ENCODE measurements at places on chromosomes 1 and 21.

- peak; percentile 40 for DNase-seq
Measured at GRCh38 chr1:47675047-47675675, 237.3 kb downstream of the FOXD2 start.

DNA sequence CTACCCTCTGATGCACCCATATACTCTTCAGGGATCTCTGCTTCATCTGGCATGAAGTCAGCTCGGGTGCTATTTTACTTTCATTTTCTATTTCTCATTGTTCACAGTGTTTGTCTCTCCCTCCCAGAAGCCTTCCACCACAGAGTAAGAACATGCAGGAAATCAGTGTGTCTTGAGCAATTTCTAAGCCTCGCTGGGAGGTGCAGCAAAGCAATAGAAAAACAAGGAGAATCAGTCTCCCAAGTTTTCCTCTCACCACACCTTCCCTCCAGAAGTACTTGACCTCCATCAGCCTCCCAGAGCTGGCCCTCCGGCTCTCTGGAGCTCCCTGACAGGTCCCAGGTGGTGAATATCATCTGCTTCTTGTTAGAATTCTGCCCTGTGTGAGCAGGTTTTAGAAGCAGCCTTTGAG lies 594.7 kb upstream of the CAMK1G start:
- DNase-seq = peak; percentile 33

DNA sequence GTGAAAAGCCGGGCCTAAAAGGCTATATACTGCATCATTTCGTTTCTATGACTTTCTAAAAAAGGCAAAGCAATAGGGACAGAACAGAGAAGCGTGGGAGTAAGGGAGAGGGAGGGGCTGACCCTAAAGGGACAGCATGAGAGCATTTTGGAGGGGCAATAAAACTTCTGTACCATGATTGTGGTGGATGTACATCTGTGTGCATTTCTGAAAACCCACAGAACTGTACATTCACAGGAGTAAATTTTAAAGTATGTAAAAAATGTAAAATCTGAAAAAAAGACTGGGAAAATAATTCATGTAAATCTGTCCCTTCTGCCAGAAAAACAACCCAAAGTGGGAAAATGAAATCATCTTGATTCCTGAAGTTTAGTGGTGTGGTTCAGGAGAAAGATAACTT lies 235.4 kb downstream of the CENPF start:
- no peak for DNase-seq

GRCh38 chr1:22755641-22756040 lies 45.0 kb downstream of the EPHB2 start:
- no peak for DNase-seq

GRCh38 chr21:46540087-46540710 lies 64.7 kb downstream of the S100B start:
- no peak for DNase-seq

DNA sequence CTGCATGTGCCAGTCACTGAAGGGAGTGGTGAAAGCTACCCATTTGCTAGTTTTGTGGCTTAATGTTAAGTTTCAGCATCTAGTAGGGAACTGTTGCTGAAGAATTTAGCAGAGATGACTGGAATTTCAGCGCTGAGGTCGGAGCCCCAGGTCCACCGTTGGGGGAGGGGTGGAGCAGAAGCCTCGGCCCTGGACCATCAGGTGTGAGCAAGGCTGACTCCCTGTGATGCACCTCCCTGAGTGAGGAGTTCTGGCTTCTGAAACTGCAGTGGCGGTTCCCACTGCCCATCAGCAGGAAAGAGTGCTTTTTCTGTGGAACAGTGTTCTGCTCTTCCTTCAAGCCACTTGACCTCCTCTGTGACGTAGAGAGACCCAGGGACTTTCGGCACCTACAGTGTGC lies 1.3 kb downstream of the NOS1AP start:
- no peak for DNase-seq

GRCh38 chr1:36869826-36870225 lies 164.5 kb downstream of the GRIK3 start:
- no peak for DNase-seq

DNA sequence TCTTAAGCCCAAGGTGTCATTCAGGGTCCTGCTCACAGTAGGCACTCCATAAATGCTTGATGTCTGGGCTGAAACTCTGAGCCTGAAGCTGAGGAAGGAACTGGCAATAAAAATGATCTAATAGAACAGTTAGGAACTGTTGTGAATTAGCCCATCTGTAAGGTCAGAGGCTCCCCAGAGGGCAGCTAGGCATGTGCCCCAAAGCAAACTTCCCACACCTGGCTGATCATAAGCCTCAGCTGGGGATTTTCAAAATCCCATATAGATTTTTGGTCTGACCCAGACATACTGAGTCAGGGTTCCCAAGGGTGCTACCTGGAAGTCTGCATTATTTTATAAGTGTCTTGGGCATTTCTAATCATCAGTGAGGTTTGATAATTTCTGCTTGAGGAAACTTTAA lies 309.4 kb upstream of the PROX1 start:
- DNase-seq = no peak

DNA sequence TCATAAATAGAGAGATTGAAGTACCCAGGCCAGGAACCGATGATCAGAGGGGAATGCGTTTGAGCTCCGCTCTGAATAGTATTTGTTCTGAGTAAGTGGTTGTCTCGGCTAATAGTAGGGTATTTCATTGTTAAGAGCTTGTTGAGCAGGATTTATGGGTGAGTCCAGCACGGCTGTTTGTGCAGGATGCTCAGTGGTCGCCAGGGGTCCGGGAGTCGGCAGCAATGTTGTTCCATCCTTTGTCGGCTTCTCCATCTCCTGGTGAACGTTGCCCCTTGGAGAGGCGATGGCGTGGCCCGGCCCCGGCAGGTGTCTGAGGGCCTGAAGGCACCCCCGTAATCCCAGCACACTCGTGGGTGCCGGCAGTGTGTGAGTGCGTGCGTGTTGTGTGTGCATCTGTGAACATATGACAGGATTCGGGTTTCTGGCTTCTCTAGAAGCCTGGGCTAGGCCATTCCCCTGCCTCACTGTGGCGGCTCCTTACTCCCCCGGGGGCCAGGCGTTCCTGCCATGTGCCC lies 160.8 kb upstream of the ARHGEF16 start:
- DNase-seq = no peak

GRCh38 chr1:173395762-173396161 lies 81.4 kb upstream of the PRDX6 start:
- no peak for DNase-seq

- DNase-seq = no peak
Measured at GRCh38 chr1:193356249-193356648, 169.8 kb upstream of the B3GALT2 start.

GRCh38 chr1:203075236-203076030 lies 10.4 kb downstream of the MYOG start:
- DNase-seq = no peak

DNA sequence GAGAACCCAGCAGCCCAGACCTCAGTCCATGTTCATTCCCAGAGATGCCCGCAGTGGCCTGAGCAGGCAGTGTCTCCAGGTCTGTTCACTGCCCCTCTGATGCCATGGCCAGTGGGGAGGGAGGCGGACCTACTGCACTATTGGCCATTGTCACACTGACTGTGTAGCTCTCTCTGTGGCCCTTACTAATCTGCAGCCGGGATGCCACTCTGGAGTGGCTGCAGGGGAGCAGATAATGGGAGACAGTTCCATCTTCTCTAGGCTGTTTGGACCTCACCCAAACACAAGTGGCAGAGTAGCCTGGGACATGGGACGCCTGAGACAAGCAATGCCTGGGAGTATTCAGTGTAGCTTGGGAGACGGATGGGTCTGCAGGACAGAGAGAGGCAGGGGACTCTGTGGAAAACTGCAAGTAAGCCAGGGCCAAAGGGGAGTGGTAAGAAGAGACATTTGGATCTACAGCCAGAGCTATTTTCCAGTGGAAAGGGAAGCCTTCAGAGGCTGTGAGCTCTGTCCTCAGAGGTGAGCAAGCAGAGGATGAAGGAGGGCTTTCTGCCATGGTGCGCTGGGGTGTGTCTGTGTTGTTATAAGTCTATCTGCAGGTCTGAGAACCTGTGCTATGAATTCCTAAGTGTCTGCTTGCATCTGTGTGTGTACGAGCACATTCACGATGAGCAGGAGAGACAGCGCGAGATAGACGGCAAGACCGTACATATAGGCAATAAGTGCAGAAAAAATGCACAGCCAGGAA lies 26.7 kb downstream of the DMBX1 start:
- DNase-seq = no peak

DNA sequence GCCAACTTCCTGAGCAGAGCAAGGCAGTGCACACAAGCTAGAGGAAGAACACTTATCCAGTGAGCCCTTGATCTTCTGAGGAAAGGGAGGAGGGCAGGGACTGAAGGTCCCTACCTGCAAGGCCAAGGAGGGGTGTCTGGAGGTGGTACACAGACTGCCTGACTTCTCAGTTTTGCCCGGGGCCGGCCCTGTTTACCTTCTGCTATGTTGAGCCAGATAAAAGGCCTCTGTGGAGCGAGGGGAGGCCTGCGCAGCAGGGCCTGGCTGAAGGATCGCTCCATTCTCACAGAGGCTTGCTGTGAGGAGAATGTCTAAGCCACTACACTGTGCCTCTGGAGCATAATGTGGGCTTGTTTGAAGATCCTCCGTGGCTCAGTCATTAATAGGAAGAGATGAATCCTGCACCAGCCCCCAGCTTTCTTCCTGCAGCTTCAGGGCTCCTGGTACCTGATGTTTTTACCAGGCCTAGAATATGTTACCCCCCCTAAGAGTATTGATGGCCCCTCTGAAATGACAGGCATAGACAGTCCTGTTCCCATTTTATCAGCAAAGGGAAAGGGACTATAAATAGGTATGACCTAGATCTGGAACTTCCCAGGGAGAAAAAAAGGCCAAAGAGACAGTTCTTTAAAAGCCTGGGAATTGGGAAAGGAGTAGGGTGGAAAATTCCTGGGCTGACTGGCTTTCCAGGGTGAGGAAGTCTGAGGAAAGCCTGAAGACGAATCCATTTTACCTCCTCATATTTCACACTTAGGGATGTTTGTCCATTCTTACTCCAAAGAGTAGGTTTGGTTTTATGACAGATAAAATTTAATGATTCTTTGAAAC lies 4.7 kb downstream of the POGK start:
- no peak for DNase-seq

DNA sequence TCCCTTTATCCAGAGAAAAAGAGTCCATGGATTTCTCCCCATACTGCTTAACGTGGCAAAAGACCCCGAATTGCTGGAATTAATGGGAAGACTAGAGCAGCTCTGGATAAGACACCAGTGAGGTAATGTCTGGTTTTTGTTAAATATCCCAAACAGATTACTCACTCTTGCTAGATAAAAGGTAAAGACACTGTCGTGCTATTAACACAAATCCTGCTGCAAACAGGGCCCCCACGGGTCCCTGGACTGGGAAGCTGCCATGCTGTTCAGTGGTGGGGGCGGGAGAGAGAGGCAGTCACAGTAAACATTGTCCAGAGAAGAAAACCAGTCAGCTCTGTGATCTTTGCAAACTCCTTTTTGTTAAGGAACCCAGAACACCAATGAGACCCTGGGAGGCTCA lies 15.2 kb upstream of the SRP9 start:
- no peak for DNase-seq

DNA sequence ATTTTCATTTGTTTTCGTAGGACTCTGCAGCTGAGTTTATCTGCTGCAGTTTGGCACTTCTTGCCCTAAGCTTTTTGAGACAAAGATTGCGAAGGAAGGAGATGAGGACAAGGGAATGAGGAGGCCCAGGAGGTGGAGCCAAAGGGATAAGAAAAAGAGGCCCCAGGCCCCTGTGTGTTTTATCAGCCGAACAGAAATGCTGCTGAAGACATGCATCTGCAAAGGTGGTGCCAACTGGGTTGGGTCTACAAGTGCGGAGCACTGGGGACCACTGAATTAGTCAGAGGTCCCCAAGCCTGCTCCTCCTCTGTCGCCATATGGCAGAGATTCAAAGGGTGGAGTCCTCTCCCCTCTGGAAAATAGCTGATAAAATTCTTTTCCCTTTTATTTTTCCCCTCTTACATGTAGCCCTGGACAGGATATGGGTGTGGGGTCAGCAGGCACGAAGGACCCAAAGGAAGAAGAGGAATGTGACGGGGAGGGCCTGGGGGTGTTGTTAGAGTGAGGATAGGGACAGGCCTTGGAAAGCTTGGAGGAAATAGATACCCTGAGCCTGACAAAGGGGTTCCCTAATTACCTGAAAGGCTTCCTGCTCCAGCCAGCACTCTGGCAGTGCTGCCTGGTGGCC lies 2.7 kb downstream of the CD34 start:
- DNase-seq = no peak

- DNase-seq = no peak
Measured at GRCh38 chr1:190904091-190904695, 426.5 kb upstream of the BRINP3 start.

DNA sequence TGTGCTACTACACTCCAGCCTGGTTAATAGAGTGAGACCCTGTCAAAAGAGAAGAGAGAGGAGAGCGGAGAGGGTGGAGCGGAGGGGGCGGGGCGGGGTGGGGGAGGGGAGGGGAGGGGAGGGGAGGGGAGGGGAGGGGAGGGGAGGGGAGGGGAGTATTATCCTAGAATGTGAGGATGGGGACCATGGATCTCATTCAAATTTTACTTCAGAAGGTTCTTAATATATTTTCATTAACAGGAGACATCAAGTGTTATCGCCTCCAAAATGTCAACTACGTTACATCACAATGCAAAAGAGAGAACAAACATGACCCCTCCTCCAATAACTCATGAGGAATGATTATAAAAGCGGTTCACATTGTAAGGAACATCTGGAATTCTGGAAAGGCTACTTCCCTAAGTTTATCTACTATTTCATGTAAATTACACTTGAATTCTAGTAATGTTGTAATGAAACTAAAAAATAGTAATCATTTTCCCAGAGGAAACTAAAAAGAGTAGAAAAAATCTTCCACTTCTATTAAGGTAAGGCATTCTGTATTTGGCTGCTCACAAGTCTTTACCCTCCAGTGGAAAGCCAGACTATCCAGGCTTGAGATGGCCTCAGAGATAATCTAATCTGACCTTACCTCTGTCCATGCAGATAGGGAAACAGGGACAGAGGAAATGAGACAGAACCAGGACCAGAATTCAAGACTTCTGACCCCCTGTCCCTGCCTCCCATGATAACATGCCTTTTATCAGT lies 18.8 kb upstream of the GUCA2A start:
- no peak for DNase-seq

GRCh38 chr1:29017975-29018712 lies 103.8 kb downstream of the EPB41 start:
- DNase-seq = no peak

DNA sequence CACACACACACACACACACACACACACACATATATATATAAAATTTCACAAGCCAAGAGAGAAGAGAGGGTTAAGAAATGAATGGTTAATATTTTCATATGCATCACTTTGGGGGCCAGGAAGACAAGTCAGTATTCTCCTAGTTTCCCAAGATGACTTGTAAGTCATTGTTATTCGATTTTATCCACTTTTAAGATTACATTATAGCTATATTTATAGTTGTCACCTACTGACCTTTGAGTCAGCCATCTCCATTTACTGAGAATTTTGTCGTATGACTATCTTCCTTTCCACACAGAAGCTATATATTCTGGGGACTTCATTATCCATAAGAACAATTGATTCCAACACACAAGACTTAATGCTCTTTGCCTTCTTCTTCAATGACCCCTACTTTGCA lies 8.9 kb downstream of the LYST start:
- no peak for DNase-seq

GRCh38 chr1:244022864-244023440 lies 28.1 kb upstream of the ZBTB18 start:
- no peak for DNase-seq
